ENCODE measurements at places on chromosomes 13 and 19.

GRCh38 chr13:40457929-40458719 is 208.3 kb downstream of the FOXO1 start:
- no peaks in the 10 kb centered on the region for H3K36me3 ChIP-seq
- H3K27me3 ChIP-seq: no peaks in the 10 kb centered on the region
- no peaks in the 10 kb centered on the region for H3K4me1 ChIP-seq
- no peak overlapping the region for H3K4me3 ChIP-seq

GRCh38 chr19:31499281-31500196 is 150.3 kb upstream of the TSHZ3 start:
- H3K4me1 ChIP-seq: no peaks in the 10 kb centered on the region
- peaks cover 3% of the 10 kb centered on the region for H3K27me3 ChIP-seq
- no peak for DNase-seq
- H3K27ac ChIP-seq: no peak overlapping the region
- no peak overlapping the region for H3K4me3 ChIP-seq

- no peaks in the 10 kb centered on the region for H3K36me3 ChIP-seq
- no peaks in the 10 kb centered on the region for H3K4me1 ChIP-seq
- no peaks in the 10 kb centered on the region for H3K27me3 ChIP-seq
- H3K4me3 ChIP-seq: no peak overlapping the region
Observed at GRCh38 chr13:29159871-29160270, 339.7 kb downstream of the MTUS2 start.

DNA sequence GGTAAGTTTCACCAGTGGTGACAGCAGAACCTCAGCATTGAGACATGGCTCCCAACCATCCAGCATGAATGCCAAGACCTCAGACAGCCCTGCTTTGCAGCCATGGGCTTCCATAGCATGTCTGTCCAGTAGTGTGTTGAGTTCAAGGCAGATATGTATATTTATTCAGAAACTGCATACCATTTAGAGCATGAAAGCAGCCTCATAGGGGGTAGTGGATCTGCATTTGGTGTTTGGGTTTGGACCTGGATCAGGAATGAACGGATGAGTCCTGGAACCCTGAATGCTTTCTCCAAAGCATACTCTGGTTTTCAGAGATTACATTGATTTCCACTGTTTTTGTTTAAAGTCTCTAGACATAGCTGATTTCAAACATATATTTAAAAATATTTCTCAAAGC is 114.3 kb downstream of the ESD start:
- peaks cover 75% of the 10 kb centered on the region for H3K4me1 ChIP-seq
- no peak for DNase-seq
- H3K36me3 ChIP-seq: peaks cover 4% of the 10 kb centered on the region
- H3K27ac ChIP-seq: no peak overlapping the region
